Fibroblast of skin of back (primary cell): ENCODE measurements at places on chromosomes 12 and 14.

GRCh38 chr14:92471919-92472318 is 41.7 kb upstream of the RIN3 start:
- DNase-seq = peak; percentile 65

- DNase-seq = no peak
These were observed 9.9 kb upstream of the LBHD2 start for GRCh38 chr14:103073876-103074728.

DNA sequence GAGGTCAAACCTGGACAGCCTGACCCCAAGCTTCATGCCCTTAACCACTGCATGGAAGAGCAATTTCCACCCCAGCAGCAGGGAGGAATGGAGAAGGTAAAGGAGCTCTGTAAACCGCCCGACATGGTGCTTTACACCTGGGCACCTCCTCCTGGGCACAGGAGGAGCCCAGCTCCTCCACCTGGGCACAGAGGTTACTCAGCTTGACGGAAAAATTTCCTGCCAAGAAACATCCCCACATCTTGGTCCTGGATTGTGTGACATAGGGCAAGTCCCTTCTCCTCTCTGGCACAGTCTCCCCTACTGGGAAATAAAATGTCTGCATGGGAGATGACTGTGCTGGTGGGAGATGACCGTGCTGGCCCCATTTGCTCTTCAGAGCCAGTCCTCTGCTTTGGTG is 40.8 kb downstream of the TTC7B start:
- DNase-seq = no peak

DNA sequence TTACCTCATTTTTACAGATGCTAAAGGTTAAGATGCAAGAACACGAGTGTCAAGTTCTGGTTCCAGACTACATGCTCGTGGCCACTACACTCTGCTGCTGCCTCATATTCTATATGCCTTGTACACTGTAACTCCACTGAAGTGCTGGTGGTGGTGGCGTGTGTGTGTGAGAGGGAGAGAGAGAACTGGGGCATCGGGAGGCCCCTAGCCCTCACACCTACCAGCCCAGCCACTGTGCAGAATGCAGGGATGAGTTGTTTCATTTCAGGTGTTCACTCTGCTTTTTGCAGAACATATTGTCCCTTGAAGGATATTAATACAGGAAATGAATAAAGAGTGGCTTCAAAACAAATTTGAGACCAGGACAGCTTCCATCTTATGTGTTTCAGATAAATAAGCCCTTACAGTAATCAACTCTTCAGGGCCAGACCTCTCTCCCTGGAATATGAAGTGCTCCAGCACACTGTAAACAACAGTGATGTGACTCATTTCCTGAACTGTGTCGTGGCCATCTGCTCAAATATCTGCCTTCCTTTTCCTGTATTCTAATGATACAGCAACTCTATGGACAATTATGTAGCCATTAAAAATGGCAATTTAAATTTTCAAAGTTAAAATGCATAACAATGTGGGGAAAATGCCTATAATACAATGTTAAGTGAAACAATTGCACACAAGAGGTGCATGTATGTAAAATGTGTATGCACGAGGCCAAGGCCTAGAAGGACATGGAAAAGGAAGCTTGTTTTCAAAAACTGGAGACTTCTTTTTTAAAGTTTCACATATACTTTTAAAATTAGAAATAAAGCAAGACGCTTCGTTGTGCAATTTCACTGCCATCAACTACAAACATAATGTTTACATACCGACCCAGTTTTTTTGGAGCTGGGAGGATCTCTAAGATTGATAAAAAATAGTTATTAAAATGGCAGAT is 215.4 kb downstream of the PELI2 start:
- DNase-seq = peak; percentile 86

DNA sequence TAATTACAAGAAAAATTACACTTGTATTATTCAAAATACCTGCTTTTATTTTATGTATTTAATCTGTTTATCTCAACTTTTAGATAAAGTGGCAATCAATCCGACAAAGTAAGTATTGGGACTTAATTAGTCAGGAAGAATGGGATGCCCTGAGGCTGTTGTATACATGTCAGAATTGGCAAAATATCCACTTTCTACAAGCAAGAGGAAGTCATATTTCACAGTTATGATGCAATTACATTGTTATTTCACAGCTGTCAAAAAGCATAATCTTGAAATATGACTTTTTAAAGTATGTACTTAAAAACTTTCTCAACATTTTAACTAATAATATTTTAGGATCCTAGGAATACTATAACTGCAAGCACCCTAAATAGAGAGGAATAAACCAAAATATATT is 357.1 kb upstream of the MGAT4C start:
- peak; percentile 25 for DNase-seq

GRCh38 chr14:59126714-59127436 is 61.6 kb upstream of the DAAM1 start:
- peak; percentile 61 for DNase-seq

DNA sequence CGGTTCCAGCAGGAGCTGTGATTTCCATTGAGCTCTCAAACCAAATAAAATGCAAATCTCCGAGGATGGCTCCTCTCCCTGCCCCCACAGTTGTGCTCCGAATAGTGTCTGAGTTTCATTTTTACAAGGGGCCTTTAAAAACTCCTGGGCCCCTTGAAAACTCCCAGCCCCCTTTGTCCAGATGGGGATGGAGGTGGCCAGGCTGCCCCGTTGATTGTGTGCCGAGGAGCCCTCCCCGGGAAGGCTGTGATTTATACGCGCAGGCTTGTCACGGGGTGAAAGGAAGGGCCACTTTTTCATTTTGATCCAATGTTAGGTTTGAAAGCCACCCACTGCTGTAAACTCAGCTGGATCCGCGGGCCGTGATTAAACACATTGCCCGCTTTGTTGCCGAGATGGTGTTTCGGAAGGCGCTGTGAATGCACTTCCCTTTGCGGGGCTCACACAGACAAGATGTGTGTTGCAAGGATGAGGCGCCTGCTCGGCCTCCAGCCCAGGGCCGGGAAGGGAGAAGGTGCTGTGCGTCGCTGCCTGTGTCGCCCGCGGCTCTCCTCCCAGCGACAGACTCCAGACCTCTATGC is 98.8 kb downstream of the TMEM132C start:
- DNase-seq = peak; percentile 14

GRCh38 chr14:103696466-103697071 is 18.7 kb downstream of the XRCC3 start:
- peak; percentile 27 for DNase-seq

- no peak for DNase-seq
These were observed 8.2 kb upstream of the SSPN start for GRCh38 chr12:26187014-26187798.

GRCh38 chr12:18907728-18908127 is 169.8 kb downstream of the CAPZA3 start:
- DNase-seq = no peak

- no peak for DNase-seq
These were observed 150.2 kb downstream of the ADGRD1 start for GRCh38 chr12:131103669-131104462.

- DNase-seq = no peak
These were observed 5.3 kb downstream of the TTC8 start for GRCh38 chr14:88829685-88830302.

- DNase-seq = no peak
These were observed 45.2 kb downstream of the ABCD2 start for GRCh38 chr12:39574378-39574777.

DNA sequence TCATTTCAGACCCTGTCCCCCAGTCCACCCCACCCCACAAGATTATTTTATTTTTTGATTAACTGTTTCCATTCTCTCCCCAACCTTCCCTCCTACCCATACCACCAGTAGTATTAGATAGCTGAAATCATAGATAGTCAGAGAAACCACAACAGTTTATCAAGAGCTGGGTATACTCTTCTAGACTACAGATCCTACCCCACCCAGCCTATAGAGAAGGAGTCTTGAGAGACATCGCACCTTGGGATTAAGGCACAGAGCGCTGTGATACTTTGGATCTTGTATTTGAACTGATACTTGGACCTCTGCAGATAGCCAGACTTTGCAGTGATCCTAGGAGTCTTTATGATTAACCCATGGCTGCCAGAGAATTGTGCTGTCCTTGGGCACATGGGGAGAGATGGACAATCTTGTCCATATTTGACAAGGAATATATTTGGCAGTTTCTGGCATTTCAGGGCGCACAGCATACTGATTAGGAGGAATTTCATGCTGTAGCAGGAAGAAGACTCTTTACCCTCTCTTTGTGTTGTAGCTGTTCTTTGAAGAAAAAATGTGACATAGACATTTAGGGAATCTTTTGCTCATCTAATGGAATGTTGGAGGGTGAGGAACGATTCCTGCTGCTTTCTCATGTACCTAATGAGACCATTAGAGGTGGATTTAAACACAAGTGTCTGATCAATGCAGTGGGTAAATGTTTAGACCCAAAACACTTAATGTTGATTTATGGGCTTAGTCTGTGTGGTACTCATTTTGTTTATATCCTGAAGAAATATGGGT is 982 bp downstream of the RBMS2 start:
- DNase-seq = peak; percentile 64

DNA sequence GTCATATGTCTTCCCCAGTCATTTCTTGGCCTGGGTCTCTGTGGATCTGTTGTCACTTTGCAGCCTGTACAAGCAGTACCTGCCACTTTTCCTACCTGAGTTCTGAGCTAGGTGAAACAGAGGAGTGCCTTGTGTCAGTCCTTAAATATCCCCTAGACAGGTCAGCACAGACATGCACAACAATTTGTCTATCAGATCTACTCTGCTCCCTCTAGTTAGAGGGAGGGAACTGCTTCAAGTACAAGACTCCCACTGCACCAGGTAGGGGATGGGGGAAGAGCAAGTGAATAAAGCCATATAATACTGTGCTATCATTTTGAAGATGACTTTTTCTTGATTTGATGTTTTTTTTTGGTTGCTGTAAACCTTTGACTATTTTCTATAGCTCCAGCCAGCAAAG is 39.4 kb downstream of the MIPOL1 start:
- no peak for DNase-seq

GRCh38 chr12:16027002-16027401 is 115.9 kb downstream of the DERA start:
- DNase-seq = no peak

DNA sequence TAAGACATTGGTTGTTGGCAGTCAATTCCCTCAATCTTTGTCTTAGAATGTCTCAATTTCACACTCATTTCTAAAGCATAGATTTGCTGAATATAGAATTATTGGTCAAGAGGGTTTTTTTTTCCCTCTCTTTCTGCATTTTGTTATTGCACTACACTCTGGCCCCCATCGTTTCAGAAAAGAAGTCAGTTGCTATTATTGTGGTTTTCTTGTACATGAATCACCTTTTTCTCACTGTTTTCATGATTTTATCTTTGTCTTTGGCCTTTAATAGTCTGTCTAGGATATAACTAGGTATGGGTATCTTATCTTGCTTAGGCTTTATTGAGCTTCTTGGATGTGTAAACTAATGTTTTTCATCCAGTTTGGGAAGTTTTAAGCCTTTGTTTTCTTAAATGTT is 194.3 kb upstream of the DAAM1 start:
- DNase-seq = no peak

- no peak for DNase-seq
These were observed at the start of gene FAM181A for GRCh38 chr14:93926873-93927799. FAM181A (plus strand) TSS chr14:93927344; CDS start chr14:93928286, 942 bp downstream.

DNA sequence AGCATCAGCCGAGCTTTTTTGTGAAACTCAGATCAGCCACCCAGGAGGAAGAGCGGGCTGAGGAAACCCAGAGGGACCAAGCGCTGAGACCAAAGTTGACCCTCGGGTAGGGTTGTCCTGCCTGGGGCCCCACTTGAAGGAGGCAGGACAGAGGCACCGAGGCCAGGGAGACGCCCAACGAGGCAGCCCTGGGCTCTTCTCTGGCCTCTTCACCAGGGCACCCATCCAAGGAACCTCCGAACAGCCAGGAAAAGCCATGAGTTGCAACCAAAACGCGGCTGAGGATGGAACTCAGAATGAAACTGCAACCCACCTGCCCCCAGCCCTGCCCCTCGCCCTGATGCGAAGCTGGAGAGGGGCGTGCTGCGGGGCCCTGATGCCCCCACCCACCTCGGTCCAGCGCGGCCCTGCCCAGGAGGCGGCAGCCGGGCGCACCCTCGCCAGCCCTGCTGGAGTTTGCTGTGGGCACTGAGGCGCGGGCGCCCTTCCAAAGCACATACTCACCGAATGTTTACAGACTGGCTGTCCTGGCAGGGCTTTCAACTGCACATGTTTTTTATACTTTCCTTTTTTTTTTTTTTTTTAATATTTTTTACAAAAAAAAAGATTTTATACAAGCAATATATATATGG is 41.9 kb downstream of the JDP2 start:
- DNase-seq = no peak

GRCh38 chr12:3371018-3371417 is 120.0 kb upstream of the PRMT8 start:
- DNase-seq = no peak

DNA sequence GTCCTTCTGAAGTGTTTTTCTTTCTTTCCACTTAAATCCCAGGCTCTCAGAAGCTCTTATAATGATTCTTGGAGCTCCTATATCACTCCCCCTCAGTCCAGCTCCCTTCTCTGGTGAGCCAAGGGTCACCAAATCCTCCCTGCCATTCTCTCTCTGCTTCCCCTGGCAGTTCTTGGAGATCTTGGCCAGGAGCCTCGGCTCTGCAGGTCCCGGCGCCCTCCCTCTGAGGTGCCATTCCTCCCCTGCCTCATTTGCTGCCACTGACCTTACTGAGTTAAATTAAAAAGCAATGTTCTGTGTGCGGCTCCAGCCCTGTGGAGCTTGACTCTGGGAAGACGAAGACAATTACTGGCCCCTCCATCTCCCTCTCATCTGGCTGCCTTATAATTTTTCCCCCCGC is 7.0 kb downstream of the CISTR start:
- DNase-seq = no peak

DNA sequence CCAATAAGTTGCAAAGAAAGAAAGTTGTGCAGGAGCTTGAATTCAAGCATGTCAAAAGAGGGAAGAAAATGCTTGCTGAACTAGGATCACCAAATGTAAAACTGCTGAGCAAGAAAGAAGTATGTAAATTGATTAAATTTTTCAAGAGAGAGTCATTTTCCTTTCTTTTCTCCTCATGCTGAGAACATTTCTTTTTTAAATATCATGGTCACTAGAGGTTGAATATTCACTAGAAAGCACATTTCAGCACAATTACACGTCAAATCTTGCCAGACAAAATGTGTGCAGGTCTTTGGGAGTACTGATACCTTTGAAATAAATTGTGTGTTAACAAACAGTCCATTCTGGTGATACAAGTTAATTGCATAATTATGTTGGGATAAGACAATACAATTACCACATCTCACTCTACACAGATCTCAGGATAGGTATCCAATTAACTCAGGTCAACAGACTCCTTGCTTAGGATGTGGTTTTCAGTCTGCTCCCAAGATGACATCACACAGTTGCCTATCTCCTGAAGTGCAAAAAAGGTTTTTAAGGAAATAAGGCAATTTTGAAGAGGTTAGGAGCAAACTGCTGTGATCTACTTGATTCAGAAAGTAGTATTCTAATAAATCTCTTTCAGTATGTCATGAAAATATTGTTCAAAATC is 862.2 kb downstream of the RPS29 start:
- no peak for DNase-seq

DNA sequence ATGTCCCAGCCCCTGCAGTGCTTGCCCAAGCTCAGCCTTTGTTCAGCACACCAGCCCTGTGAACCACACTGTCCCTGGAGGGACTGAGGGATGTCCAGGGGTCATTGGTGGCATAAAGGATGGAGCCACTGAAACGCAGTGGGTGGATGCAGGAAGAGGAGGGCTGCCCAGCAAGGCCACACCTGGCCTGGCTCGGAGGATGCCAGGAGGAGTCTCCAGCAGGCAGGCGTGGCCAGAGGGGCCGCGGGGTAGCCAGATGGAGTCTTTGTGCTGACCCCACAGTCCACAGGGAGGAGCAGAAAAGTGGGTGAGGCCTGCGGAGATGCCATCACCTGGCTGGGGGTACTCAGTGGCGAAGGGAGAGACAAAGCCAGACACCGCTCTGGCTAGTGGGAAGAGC is 108.5 kb upstream of the C14orf180 start:
- DNase-seq = no peak

GRCh38 chr12:47296828-47297227 is 217.1 kb upstream of the AMIGO2 start:
- no peak for DNase-seq
